ENCODE measurements at places on chromosomes 7 and 10. TPM values are rescaled to one million over a fixed set of nuclear protein-coding genes. Genes with fewer than 3 reads are reported as not detected.

The ZNF239 gene
- 12.3 TPM for total RNA-seq

The NEURL1 gene
- total RNA-seq, result 17.6 TPM

The ANKRD1 gene
- total RNA-seq, result 61.8 TPM

The SPDYE8 gene
- 0.22 TPM for total RNA-seq

The OPALIN gene
- not detected for total RNA-seq

Measured in progenitor cell of endocrine pancreas (in vitro differentiated cells).